NCI-H1105 (cell line): ENCODE measurements at places on chromosomes 5 and 9.
A peak's percentile ranks its signal among the peaks of the same experiment; 100 is the strongest.

GRCh38 chr9:129166623-129167557 is 11.2 kb downstream of the IER5L start:
- peak; percentile 9 for DNase-seq

DNA sequence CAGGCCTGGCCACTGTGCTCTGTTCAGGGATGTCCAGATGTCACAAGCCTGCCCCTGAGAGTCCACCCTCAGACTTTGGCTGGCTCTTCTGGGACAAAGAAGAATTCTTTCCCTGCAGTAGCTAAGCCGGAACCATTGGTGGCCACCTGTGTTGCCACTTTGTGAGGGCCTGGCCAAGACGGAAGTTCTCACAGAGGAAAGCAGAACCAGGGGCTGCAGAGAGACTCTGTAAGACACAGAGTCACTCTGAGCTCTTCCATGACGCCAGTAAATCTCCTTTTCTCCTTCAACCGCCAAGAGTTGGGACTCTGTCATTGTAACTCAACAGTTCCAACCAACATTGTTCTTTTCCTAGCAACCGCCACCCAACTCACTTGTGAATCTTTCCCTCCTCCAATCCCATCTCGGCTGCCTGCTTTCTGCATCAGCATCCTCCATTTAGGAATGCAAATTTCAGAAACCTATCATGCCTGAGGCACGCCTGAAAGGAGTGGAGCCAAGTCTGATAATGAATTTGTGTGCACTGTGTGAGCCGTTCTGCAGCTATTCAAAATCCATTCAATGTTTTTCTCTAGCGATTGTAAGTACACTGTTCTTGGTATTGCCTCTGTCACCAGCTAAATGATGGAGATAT is 37.8 kb upstream of the ATP6V1G1 start:
- no peak for DNase-seq

DNA sequence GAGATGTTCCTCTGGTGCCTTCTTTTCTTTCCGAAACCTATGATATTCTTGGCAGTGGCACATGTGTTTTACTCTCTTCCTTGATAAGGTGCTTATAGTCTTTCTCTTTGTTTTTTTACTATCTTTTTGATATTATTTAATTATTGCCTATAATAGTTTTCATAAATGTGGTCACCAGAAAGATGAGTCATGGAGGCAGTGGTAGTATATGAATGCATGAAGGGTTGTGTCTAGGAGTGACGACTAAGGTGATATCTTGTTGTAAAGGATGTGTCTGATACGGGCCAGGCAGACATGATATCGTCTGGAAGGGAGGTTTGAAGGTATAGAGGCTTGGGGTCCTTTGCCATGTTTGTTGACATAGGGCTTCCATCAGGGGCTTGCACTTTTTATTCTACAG is 36.8 kb downstream of the SLC44A1 start:
- DNase-seq: no peak

- no peak for DNase-seq
Measured at GRCh38 chr5:148708854-148709253, 54.5 kb upstream of the HTR4 start.

DNA sequence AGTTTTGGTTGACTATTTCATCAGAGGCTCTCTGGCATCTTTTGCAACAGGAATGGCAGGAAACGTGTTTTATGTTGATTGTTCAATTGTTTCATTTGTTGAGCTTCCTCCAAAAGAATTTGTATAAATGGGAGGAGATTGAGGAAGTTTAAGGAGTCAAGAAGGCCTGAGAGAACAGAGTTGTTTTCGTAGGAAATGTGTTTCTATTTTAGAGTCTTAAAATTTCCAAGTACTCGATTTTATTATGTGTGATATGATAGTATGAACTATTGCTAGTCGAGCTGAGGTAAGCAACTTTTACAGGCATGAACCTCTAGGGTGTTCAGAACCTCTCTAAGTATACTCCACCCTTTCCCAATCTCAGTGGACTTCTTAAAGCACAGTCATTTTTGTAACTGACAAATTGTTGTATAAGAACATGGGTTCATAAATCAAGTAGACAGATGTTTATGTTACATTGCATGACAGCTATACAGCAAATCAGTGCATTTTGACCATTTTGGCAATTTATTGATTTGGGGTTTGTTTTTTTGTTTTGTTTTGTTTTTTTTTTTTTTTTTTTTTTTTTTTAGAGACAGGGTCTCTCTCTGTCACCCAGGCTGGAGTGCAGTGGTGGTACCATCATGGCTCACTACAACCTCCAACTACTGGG is 47.4 kb downstream of the POLK start:
- DNase-seq: no peak

GRCh38 chr9:84460695-84461094 is 120.1 kb upstream of the SLC28A3 start:
- DNase-seq: no peak

GRCh38 chr5:81097713-81098112 is 135.4 kb upstream of the CKMT2 start:
- no peak for DNase-seq

- no peak for DNase-seq
Measured at GRCh38 chr9:132356324-132356924, 1.6 kb upstream of the SETX start.

DNA sequence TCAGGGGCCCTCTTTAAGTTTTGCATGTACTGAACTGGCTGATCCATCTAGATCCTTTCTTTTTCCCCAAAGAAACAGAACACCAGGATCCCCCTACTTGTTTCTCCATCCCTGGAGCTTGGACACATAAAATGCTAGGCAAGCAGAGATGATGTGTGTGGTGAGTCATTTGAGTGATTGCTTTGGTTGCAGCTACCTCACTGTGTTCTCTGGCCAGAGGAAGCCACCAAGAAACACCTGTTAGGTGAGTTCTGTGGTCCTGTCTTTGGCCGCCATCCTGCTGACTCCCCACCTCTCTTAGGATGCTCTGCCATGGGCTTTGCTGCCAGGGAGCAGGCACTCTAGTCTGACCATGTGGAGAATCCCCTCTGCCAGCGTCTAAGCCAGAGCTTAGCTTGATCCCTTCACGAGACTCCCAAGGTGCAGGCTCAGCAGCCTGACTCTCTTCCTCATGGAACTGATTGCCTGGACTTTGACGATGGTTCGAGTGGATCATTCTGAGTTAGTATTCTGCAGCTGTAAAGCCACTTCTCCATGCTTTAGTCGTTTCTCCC is 27.3 kb upstream of the DENND1A start:
- no peak for DNase-seq

DNA sequence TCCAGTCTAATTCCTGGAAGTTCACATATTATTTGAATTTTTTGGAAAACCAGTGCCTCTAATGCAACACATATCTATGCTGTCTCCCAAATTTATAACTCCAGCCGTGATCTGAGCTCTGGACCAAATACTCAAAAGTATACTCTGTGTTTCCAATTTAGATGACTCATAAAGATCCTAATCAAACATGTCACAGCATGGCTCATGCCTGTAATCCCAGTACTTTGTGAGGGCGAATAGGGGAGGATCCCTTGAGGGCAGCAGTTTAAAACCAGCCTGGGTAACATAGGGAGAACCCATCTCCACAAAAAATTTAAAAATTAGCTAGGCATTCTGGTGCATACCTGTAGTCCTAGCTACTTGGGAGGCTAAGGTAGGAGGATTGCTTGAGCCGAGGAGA is 388.0 kb downstream of the CDH12 start:
- DNase-seq: no peak

DNA sequence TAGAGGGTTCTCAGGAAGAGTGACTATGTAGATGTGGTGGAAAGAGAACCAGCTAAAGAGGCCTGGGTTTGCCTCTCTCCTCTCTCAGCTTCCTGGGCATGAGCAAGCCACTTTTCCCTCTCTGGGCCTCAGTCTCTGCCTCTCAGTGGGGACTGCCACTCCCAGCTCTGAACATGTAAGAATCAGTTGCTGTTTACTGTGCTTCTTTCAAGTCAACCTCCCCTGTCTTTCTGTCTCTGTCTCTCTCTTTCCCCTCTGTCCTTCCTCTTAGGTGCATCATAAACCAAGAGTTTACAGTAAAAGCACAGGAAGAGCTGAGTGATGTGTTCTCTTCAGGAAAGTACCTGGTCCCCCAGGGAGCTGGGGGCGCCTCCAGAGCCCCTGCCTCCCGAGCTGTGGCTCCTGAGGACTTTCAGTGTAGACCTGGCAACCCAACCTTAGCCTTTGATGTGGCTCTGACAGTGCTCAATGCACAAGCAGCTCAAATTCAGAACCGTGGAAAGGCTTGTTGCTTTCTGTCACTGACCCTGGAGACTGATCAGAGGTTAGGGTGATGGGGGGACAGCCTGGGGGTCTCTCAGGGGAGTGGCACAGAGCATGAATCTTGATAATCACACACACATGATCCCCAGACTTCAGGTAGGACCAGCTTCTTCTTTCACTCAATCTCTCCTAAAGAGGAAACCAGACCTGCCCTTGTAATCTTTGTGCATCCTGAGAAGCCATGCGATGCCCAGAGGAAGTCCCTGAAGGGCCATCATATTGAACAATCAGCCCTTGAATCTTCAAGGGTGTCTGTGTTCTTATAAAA is 59.4 kb upstream of the TNFSF8 start:
- DNase-seq: no peak

- no peak for DNase-seq
Measured at GRCh38 chr5:55708732-55709131, 3.4 kb downstream of the SLC38A9 start.

DNA sequence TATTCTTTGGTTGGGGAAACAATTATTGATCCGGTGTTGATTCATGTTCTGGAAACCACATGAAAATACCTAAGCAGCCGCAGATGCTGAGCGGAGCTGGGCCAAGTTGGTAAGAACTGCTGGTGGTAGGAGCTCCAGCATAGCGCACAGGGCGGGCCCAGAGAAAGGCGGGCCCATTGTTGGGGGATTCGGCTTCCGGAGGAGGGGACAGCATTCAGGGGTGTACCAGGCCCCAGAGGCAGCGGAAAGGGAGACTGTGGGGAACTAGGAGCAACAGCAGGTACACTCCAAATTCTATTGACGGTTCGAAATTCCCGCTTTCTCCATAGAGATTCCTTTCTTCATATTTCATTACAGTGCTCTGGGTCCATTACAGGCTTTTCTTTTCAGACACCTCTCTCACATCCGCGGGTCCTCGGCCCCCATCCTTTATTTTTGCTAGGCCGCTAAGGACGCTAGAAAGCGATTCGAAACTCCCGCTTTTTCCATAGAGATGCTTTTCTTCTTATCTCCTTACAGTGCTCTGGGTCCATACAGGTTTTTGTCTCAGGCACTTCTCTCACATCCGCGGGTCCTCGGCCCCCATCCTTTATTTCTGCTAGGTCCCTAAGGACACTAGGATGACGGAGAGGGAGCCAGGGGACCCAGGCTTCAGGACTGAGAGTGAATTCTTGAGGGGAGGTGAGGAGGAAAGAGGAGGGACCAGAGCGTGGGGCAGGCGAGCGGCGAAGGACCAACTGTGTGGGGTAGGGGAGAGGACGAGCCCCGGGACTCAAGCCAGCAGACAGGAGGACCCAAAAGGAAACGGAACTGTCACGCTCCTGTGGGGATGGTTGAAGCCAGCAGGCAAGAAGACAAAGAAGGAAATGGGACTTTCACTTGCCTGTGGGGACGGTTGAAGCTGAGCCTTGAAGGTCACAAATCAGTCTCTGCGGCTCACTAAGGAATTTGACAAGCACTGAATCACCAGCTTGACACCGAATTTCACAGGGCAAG is at the start of gene CCDC152:
TSS of gene CCDC152 (plus strand) at position 213 of the 996 bp plus-strand sequence. CDS start 2,304 bp downstream, outside the sequence.
- no peak for DNase-seq

- no peak for DNase-seq
Measured at GRCh38 chr5:119078071-119078846, 7.4 kb downstream of the DMXL1 start.

DNA sequence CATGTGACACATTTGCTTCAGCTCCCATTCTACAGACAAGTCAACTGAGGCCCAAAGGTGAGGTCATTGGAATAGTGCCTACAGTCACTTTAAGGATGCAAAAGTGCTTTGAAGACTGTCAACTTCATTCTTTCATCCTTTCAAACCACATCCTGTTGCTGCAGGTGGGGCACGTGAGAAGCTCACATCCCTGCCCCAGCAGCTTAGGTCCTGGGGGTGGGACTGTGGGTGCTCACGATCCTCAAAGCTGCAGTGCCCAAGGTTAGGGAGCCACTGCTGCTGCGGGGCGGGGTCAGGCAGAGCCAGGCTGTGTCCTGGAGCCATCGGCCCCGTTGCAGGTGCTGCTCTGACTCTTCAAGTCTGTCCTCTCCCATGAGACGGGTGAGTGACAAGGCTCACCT is 57.9 kb upstream of the IER5L start:
- DNase-seq: no peak

DNA sequence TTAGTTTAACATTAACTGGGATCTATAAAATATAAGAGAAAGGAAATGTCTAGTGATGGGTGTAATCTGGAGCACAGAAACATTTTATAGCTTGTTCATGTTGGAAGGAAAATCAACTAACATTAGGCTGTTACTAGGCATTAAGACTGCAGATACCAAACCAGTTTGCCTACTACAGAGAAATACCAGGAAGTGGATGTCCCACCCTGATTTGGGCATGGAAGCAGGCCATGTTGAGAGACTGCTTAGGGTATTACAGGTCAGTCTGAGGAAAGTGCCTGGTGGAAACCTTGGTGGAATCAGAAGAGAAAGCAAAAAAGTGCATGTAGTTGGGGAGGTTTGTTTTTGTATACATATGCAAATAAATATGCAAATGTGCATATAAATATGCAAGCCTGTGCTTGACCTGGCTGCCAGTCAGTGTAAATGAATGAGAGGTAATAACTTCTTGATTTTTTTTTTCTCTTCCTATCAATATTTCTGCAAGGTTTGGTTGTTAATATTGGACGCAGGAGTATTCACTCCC is 9.6 kb upstream of the CCDC112 start:
- no peak for DNase-seq

GRCh38 chr5:78591138-78591612 is 57.4 kb downstream of the LHFPL2 start:
- no peak for DNase-seq

- no peak for DNase-seq
Measured at GRCh38 chr9:33157960-33158842, 8.9 kb downstream of the B4GALT1 start.

DNA sequence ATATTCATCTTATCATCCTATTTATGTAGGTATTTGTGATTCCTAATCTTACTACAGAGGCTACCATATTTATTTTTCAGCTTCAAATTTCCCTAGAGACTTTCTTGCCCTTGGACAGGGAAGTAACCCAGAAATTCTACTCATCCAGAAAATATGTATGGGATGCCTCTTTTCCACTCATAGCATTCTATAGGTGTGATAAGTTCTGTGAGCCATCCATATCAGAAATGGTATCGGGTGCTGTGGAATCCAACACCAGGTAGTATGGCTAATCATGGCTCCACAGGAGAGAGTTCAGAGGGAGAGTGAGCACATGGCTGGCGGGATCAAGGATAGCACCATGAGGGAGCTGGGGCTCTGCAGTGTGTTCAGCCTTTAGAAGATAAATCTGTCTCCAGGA is 349.3 kb upstream of the ACTBL2 start:
- no peak for DNase-seq

DNA sequence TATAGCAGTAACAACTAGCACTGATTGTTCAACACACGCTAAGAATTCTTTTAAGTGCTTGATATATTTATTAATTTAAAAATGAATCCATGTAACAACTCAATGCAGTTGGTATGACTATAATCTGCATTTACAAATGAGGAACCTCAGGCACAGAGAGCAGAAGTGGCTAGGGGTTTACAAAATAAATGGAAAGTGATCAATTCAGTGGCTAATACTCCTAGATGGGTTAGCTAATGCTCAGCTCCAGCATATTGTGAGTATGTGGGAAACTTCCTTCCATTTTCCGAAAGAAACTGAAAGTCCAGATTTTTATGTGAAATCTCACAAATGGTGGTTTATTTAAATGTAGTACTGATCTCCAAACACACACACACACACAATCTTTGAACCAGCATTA is 128.0 kb downstream of the RFX3 start:
- DNase-seq: no peak
